ENCODE measurements at places on chromosomes 1 and 21. TPM values are rescaled to one million over a fixed set of nuclear protein-coding genes. Genes with fewer than 3 reads are reported as not detected.

- no peaks in the 10 kb centered on the region for H3K27me3 ChIP-seq
- H3K27ac ChIP-seq, result no peak overlapping the region
- H3K36me3 ChIP-seq, result no peaks in the 10 kb centered on the region
- no peak for DNase-seq
- H3K4me3 ChIP-seq, result no peak overlapping the region
- no peaks in the 10 kb centered on the region for H3K4me1 ChIP-seq
Observed at GRCh38 chr1:168665975-168666374, 63.0 kb downstream of the DPT start.

DNA sequence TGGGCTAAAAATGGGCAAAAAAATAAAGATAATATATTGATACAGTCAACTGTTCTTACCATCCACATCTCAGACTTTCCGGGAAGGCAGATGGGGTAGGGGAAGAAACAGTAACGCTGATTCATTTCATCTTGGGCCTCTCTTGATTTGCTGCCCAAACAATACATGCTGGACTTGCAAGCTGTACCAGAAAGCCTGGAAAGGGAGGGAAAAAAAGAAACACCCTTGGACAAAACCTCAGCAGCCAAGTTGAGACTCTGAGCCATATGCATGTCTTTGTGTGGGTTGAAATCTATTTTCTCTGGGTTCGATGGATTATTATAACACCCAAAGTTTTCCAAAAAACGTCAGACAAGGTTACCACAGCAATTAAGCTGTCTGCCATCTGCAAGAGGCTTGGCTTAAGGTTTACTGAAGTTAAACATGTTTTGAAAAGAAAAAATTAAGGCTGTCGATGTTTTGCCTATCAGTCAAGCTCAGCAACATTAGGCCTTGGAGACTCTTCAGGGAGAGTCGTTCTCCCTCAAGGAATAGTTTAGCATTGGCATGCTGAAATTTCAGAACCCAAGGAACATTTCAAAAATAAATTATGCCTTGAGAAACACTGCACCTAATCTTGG is 71.2 kb downstream of the PSMG1 start:
- no peaks in the 10 kb centered on the region for H3K4me1 ChIP-seq
- no peak overlapping the region for H3K4me3 ChIP-seq
- H3K27ac ChIP-seq, result no peak overlapping the region

GRCh38 chr21:31557421-31558188 is 101.9 kb upstream of the SOD1 start:
- H3K4me1 ChIP-seq, result peaks cover 10% of the 10 kb centered on the region
- H3K27ac ChIP-seq, result no peak overlapping the region
- peak overlapping the region; percentile 8 for H3K4me3 ChIP-seq
- peaks cover 5% of the 10 kb centered on the region for H3K27me3 ChIP-seq

DNA sequence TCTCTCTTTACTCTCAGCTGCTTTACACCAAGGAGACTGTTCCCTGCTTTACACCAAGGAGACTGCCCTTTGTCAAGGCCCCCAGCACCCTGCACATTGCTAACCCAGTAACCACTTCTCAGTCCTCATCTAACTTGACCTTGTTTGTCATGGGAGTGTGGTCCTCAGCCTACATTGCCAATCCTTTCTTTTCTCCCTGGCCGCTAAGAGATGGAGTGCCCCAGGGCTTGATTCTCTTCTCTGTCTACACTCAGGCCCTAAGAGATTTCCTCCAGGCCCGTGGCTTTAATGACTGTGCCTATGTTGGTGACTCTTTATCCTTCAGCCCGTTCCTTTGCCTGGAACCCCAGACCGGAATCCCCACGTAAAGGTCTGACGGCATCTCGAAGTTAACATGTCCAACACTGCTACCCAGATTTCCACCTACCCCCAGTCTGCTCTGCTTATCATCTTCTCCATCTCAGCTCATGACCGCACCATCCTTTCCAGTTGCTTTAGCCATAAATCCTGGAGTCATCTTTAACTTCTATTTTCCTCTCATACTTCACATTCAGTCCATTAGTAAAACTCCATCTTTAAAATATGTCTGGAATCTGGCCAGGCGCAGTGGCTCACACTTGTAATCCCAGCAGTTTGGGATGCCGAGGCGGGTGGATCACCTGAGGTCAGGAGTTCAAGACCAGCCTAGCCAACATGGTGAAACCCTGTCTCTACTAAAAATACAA is 9.5 kb upstream of the SEMA4A start:
- no peak for DNase-seq
- H3K27me3 ChIP-seq, result no peaks in the 10 kb centered on the region
- H3K4me1 ChIP-seq, result peaks cover 3% of the 10 kb centered on the region
- no peaks in the 10 kb centered on the region for H3K36me3 ChIP-seq

- H3K36me3 ChIP-seq, result no peaks in the 10 kb centered on the region
- no peak overlapping the region for H3K4me3 ChIP-seq
- no peaks in the 10 kb centered on the region for H3K27me3 ChIP-seq
- no peak for DNase-seq
- H3K4me1 ChIP-seq, result no peaks in the 10 kb centered on the region
Observed at GRCh38 chr21:35154788-35155187, 105.7 kb upstream of the RUNX1 start.

GRCh38 chr1:180482425-180483275 is 19.7 kb downstream of the ACBD6 start:
- H3K4me3 ChIP-seq, result no peak overlapping the region
- no peaks in the 10 kb centered on the region for H3K4me1 ChIP-seq

DNA sequence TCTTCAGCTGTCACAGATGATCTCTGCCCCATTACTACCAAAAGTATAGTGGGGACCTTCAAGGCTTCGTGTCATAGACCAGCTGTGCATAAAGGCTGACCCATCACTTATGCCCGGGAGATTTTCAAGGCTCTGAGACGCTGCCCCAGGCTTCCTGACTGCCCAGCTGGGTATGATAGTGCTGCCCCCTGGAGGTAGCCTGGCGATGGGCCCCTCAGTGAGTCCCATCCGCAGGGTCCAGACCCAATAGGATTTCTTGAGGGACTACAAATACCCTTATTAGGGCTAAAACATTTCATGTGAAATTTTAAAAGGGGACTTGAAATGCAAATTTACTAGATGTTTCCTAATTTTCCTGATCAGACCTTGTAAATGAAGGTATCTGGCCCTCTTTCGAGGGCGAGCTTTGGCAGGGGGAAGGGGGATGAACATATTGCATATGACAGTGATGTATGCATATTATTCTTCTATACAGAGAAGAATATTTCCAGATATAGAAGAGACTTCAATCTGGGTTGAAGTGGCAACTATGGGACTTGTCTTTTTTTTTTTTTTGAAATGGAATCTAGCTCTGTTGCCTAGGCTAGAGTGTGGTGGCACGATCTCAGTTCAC is 11.7 kb upstream of the FCMR start:
- no peak overlapping the region for H3K4me3 ChIP-seq
- no peaks in the 10 kb centered on the region for H3K36me3 ChIP-seq
- DNase-seq, result no peak
- no peaks in the 10 kb centered on the region for H3K27me3 ChIP-seq
- no peak overlapping the region for H3K27ac ChIP-seq
- H3K4me1 ChIP-seq, result no peaks in the 10 kb centered on the region

- H3K27me3 ChIP-seq, result no peaks in the 10 kb centered on the region
- H3K4me3 ChIP-seq, result no peak overlapping the region
Observed at GRCh38 chr1:153288634-153289275, 24.0 kb downstream of the PGLYRP3 start.

GRCh38 chr1:226519716-226520598 is 28.6 kb upstream of the STUM start:
- H3K4me3 ChIP-seq, result no peak overlapping the region
- H3K36me3 ChIP-seq, result no peaks in the 10 kb centered on the region
- H3K4me1 ChIP-seq, result peaks cover 3% of the 10 kb centered on the region
- no peak for DNase-seq
- no peaks in the 10 kb centered on the region for H3K27me3 ChIP-seq

DNA sequence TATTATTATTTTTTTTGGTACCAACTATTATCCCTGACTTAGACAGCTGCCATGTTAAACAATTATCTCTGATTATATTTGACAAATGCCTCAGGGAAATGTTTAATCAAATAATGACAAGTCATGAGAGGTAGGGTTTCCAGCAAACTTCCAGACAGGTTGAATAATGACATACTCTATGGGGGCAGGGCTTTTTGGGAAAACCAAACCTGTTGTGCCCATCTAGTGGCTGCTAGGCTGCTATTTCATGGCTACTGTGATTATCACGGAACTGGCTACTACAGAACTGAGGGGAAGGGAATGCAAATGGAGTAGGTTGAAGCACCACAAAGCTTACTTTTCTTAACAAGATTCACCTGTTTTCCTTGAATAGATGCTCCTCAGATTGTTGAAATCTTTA is 77.6 kb downstream of the DUSP10 start:
- H3K36me3 ChIP-seq, result no peaks in the 10 kb centered on the region
- no peak for DNase-seq
- H3K27ac ChIP-seq, result no peak overlapping the region
- H3K4me1 ChIP-seq, result no peaks in the 10 kb centered on the region
- H3K27me3 ChIP-seq, result no peaks in the 10 kb centered on the region
- H3K4me3 ChIP-seq, result no peak overlapping the region

- no peak for DNase-seq
- no peaks in the 10 kb centered on the region for H3K27me3 ChIP-seq
- no peaks in the 10 kb centered on the region for H3K36me3 ChIP-seq
- no peaks in the 10 kb centered on the region for H3K4me1 ChIP-seq
- H3K4me3 ChIP-seq, result no peak overlapping the region
- H3K27ac ChIP-seq, result no peak overlapping the region
Observed at GRCh38 chr1:215529571-215529970, 37.5 kb upstream of the KCTD3 start.

Gene LRRC3
- 2.8 TPM for total RNA-seq

Gene ACTRT2
- total RNA-seq, result not detected

Gene PRR9
- not detected for total RNA-seq

Gene SRP9
- 244 TPM for total RNA-seq

Gene CFHR4
- total RNA-seq, result not detected

Gene CLCA2
- 0.17 TPM for total RNA-seq

Gene ASPM
- total RNA-seq, result 0.55 TPM

Gene ZSWIM5
- total RNA-seq, result 3.1 TPM

Gene ATP1B1
- total RNA-seq, result 220 TPM
